ENCODE measurements at places on chromosomes 2 and 18.

- DNase-seq, result no peak
These were observed 184.8 kb downstream of the NR4A2 start for GRCh38 chr2:156147594-156148330.

DNA sequence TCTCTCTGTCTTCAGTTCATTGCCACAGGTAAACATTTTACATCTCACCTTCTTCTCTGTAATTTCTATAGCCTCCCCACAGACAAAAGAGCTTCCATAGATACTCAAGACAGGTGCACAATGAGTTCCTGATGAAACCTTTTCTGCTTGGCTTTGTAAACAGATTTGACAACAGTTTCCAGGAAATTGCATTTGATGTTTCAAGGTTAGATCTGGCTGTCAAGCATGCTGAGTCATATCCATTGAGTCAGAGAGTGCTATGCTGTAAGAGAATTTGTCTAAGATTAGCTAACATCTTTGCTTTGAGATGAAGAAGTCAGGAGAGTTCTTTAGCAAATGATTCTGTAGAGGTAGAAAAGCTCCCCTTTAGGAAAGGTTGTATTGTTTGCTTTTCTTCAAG lies 40.6 kb upstream of the MAP2 start:
- no peak for DNase-seq

- no peak for DNase-seq
These were observed 1.0 kb downstream of the LIMS1 start for GRCh38 chr2:108535357-108535631.

GRCh38 chr2:21515903-21516302 lies 392.1 kb downstream of the TDRD15 start:
- no peak for DNase-seq

DNA sequence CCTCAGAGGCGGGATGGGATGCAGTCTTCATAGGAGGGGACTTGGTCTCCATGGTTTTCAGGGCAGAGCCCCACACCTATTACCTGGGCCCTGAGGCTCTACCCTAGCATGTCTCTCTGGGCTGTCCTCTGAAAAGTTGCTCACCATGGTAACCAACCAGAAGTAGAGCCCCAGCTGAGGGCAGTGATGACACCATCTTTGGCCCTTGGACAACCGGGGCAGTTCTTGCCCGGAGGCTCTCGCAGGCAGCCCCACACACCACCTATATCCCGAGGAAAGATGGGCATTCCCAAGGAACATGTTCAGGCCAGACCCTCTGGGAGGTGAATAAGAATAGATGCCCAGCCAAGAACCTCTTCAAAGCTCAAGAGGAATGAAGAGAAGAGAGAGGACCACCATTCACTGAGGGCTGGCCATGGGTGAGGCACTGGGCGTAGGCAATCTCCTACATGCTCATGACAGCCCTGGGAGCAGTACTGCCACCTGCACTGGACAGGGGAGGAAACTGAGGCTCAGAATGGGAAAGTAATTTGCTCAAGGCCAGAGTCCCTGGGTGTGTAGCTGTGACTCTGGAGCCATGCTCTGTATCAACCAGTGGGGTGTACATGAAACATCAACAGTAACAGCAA lies 72.5 kb downstream of the HS1BP3 start:
- DNase-seq, result no peak

DNA sequence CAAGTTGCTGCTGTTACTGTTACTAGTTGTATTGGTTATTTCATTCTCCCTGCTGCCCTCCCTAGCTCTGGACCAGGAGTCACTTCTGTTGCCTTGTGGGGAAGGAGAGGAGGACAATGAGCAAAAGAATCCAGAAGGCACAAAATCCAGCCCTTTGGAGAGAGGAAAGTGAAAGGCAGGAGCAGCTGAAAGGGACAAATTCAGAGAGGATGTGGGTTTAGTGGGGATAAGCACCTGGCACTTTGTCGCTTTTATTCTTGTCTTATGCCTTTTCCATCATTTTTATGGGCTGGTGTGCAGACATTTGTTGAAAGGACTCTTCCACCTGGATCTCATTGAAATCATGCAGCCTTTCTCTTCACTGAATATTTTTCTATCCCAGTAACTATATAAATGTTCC lies 24.3 kb upstream of the LTBP1 start:
- no peak for DNase-seq

DNA sequence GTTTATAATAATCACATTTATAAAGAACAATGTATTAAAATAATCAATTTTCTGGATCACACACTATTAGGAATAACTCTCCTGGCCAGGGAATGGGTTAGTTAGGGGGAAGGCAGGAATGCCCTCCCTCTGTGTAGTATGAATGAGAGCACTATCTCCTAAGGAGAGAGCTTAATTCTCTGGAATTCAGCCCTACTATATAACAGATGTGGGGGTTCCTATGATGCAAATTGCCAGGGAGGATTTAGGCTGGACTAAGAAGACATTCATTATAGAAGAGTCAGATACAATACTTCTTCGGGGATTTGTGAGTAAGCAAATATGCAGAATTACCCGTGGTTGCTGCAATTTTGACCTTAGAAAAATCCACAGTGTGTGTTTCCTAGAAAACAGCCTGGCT lies 250.1 kb upstream of the VRK2 start:
- DNase-seq, result no peak

GRCh38 chr2:173553593-173553992 lies 198.9 kb downstream of the CDCA7 start:
- DNase-seq, result no peak

GRCh38 chr2:46470114-46470628 lies 9.2 kb upstream of the TMEM247 start:
- DNase-seq, result no peak

DNA sequence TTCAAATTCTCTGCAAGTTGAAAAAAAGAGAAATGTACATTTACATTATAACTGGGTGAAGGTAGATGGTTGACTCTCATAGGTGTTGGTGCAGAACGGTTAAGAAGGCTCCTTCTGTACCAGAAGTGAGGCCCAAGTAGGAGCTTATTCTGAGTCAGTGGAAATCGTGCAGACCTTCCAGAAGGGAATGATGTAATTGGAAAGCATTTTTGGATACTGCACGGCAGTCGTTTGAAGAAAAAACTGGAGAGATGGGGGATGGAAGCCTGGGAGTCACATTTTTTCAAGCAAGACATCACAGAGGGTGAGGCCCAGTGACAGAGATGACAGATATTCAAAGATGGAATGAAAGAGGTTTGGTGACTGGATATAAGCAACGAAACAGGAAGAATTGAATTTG lies 39.4 kb downstream of the HRH4 start:
- no peak for DNase-seq

GRCh38 chr2:171703574-171704347 lies 16.5 kb downstream of the DYNC1I2 start:
- no peak for DNase-seq

All from stimulated activated CD4-positive, alpha-beta T cell treated with anti-CD3 and anti-CD28 coated beads, Interleukin-12 subunit alpha, Interleukin-12 subunit beta, amount 100 ng/mL, for 24 hours (primary cell).